Cortex of kidney (tissue), 1 donor: ENCODE measurements at places on chromosomes 2 and 18.

DNA sequence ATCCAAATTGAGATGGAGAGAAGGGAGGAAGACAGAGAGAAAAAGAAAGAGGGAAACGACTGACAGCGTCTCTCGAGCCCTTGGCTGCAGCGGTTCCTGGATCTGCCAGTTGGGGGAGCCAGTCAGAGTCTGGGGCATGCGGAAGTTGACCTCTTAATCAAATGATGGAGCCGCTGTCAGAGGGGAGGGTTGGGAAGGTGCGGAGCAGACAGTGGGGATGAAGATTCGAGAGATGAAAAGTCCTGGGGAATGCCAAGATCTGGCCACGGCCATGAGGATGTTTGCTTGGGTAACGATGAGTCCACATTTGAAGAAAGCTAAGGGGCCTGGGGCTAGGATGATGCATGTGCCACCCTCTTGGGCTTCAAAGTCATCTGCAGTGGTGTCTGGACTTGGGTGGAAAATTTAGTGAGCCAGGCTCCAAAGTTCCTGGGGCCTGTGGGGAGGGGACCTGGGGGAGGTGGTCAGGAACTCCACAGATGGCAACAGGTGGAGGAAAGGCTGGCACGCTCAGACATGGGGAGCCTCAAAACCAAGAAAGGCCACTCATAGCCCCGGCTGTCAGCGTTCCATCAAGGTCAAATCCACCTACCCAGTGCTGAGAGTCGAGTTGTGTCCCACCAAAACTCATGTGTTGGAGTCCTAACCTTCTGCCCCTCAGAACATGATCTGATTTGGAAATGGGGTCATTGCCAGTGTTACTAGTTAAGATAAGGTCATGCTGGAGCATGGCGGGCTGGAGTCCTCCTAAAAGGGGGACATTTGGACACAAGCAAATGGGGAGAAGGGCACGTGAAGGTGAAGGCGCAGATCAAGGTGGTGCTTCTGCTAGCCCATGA, 200.1 kb downstream of the NDUFA10 start:
- no peak for DNase-seq

GRCh38 chr18:56570978-56571377, 67.4 kb downstream of the TXNL1 start:
- no peak for DNase-seq

DNA sequence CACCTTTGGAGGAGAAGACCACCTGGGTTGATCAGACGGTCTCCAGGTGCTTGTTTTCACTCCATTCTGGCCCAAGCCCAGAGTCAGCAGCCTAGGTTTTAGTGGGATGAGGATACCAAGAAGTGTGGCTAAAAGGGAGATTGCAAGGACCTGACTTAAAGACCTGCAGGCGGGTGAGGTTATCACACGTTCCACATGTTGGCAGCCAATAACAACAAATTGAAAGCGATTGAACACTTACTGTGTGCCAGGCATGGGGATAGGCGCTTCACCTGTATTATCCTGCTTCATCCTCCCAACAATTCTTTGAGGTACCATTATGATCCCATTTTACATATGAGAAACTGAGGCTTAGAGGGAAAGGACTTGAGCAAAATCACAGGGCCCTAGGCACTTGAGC, 5.0 kb downstream of the ARL4C start:
- DNase-seq: no peak

- DNase-seq: no peak
Observed at GRCh38 chr2:211391189-211391567, 834.8 kb downstream of the CPS1 start.

DNA sequence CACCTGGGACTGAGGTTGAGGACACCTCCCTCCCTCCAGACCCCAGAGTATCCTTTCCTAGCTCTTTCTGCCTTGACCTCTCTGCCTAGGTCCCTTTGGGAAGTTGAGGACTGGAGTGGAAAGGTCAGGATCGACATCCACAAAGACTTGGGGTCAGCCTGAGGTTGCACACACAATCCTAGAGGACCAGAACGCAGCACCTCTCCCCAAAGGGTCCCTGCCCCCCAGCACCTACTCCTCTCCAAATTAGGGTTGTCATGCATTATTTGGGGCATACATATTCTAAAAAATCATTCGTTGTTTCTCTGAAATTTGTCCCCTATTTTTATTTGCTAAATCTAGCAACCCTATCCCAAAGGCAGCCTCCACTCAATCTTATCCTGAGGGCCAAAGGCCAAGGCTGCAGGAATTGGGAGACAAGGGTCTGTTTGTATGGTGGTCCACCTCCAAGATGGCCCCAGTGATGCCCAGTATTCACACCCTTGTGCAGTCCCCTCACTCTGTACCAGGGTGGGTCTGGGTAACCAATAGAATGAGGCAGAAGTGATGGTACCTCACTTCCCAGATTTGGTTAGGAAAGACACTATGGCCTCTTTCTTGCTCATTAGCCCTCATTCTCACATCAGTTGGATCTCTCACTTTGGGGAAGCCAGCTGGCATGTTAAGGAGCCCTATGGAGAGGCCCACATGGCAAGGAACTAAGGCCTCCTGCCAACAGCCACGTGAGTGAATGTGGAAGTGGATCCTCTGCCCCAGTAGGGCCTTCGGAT, 3.5 kb upstream of the CHRNG start:
- DNase-seq: no peak

DNA sequence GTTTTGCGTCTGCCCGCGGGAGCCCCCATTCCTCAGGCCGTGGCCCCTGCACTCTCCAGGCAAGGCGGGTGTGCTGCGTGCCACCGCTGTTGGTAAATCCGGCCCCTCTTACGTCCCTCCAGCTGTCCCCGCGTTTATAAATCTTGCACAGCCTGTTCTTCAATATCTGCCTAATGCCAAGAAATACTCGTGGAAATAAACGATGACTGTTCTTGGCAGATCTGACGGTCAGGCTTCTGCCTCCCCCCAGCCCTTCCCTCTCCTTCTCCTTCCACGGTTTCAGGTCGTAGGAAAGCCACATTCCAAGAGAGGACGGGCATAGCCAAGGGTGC, 20.5 kb downstream of the ODC1 start:
- no peak for DNase-seq

DNA sequence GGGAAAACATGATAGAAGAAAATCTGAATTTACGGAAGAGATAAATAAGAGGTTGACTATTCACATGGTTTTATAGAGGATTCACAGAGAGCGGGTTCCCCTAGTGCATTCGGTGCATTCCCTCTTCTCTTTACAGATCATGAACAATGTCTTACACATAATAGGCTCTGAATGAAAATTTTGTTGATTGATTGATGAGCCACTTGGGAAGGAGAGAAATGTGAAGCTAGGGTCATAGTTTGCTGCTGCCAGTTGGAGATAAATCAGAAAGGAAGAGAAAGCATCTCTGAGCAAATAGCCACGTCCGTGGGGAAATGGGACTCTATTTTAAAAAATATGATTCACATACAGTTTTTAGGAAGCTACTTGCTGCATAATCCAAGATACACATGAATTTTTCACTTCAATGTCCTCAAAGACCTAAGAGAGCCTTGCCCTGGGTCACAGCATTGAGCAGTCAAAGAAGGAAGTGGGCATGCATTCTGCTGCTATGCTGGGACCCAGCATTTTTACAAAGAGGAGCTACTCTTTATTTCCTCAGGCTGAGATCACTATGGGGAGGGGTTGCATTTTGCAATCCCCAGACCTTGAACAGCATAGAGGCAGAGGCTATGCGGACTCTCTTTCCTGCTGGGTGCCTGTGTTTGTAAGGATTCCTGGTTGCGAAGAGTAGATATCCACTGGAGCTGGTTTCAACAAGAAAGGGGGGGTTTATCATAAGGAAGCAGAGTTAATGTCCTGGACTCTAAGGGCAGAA, 395.3 kb downstream of the TSN start:
- DNase-seq: no peak

- no peak for DNase-seq
Observed at GRCh38 chr2:217288472-217289063, 428.7 kb upstream of the TNP1 start.

- no peak for DNase-seq
Observed at GRCh38 chr2:203532957-203533658, 2.0 kb downstream of the RAPH1 start.

GRCh38 chr18:12307701-12308385, at the start of gene TUBB6:
Gene TUBB6 (plus strand): TSS chr18:12308241. CDS start chr18:12308293, 52 bp downstream.
- no peak for DNase-seq

DNA sequence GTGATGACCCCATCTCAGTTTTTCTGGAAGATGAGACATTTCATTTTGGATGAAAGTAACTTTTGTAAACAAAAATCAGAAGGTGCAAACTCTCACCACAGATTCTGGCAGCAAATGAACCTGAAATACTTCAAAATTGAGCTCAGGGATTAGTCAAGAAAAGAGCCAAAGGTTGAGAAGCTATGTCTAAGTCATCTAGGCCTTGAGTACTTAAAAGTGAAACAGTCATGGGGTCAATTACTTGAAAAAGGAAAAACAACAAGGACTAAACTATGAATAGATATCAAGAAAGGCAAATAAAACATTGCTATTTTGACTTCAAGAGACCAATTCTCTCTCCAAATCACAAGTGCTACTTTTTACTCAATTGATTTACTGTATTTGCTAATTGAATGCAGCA, 285.1 kb downstream of the RBM43 start:
- no peak for DNase-seq

GRCh38 chr2:236178890-236179235, 10.7 kb upstream of the GBX2 start:
- DNase-seq: no peak

DNA sequence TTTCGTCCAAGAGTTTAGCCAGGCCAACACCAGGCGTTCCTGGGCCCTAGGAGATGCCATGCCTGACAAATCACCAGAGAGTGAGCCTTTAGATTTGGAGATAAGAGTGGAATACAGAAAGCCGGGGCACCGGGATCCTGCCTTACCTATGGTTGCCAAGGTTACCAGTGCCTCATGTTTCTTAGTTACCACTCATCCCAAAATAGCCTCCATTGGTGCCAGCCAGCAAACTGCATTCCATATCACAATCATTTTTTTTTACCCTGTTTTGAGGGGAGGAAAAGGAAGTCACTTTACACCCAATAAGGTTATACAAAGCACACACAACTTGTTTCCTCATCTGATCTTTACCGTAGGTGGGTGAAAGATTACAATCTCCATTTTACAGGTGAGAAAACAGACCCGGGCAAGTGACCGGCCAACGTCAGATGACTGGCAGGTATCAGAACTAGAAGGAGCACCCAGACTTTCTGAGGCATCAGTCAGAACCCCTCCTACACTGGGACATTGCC, 48.3 kb upstream of the PDIA6 start:
- DNase-seq: no peak

DNA sequence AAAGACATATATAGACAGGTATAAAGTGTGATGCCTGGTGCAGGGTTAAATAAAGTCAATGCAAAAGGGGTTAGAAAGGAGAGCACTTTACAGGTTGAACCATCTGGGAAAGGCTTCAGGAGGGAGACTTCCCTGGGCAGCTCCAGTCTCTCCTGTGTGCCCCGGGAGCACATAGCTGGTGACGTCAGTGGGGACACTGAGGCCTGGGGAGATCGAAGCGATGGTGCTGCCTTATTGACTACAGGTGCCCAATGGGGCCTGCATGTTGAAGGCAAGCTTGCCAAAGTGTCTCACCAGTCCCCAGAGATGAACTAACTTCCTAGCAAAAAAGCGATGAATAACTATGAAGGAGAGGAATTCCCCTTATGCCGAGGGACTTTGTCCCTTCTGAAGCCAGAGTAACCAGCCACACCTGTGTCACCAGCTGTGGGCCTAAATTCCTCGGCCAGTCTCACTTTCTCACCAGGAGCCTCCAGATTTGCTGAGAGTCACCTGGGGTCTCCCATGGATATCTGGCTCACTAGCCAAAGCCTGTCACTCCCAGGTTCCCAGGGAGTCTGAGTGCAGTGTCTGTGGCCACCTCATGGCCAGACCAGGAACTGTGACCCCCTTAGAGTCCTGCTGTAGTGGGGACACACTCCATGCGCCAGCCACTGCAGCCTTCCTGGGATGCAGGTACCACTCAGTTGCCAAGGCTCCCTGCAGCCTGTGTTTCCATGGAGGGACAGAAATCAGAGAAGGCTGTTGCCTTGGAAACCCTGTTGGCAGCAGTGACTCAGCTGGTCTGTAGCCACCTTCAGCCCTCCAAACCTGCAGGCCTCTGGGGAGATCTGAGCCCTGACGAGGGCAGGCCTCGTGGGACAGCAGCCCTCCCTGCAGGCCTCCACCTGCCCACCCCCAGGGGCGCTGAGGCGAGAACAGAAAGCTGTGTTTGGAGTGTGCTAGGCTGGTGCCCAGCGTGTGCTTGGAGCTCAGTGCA, 128.7 kb downstream of the CTIF start:
- DNase-seq: no peak

DNA sequence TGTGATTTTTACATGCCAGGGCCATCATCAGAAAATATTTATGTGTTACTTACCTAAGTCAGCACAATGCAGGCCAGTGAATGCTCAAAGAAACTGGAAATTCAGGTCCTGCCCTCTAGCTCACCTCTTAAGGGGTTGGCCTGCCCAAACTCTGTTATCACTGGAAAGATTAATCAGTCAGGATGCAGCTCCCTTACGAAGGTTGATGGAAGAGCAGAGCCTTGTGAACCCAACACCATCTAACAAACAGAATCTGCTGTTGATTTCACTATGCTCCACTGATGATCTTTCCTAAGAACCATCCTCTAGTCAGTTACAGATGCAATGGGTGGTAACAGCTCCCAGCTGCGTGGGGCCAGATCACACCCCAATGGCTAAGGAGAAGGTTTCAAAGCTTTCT, 38.2 kb downstream of the SOX11 start:
- DNase-seq: no peak

- no peak for DNase-seq
Observed at GRCh38 chr2:42754021-42754775, 9.7 kb downstream of the OXER1 start.

DNA sequence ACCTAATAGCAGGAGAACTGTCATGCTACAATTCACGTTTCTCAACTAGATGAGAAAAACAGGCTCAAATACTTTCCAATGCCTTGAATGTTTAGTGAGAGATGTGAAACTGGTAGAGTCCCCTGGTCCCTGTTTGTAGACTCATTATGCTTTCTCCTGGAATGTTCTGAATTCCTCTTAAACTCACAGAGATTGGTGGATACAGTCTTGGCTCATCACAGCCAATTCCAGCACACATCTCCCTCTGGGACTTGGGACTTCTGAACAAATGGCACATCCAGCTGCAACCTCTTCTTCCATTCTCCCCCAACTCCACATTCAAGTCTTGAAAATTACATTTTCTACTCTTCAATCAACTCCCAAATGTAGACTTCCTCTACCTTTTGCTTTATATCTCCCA, 58.4 kb upstream of the NT5C1B start:
- no peak for DNase-seq
